ENCODE measurements at places on chromosomes 1 and 21. TPM values are rescaled to one million over a fixed set of nuclear protein-coding genes. Genes with fewer than 3 reads are reported as not detected.

TCP10L gene
- total RNA-seq, result 1.0 TPM

LCK gene
- 1.1 TPM for total RNA-seq

WDR3 gene
- 10.5 TPM for total RNA-seq

TTC39A gene
- 2.4 TPM for total RNA-seq

CDC14A gene
- 29.7 TPM for total RNA-seq

- H3K4me1 ChIP-seq, result peaks cover 25% of the 10 kb centered on the region
- H3K36me3 ChIP-seq, result no peaks in the 10 kb centered on the region
- H3K27ac ChIP-seq, result peak overlapping the region; percentile 81
- DNase-seq, result no peak
Measured at GRCh38 chr1:16112596-16113555, 39.4 kb upstream of the FAM131C start.

- no peaks in the 10 kb centered on the region for H3K4me1 ChIP-seq
- no peak overlapping the region for H3K27ac ChIP-seq
- no peaks in the 10 kb centered on the region for H3K36me3 ChIP-seq
- DNase-seq, result no peak
- no peaks in the 10 kb centered on the region for H3K27me3 ChIP-seq
- H3K4me3 ChIP-seq, result no peak overlapping the region
Measured at GRCh38 chr21:37863842-37864241, 52.4 kb downstream of the KCNJ6 start.

DNA sequence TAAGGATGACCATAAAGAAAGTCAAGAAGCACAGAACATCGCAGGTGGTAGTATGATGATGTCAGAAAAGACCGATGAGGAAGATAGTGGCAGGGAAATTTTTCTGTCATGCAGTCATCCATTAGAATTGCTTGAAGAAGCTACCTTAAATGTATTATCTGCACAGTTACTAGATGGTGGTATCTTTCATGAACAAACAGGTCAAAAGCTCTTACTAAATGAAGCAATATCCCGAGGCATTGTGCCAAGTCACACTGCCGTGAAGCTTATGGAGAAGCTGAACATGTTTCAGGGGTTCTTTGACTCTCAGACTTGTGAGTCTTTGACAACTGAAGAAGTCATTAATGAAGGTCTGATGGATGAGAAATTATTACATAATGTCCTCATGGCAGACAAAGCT is 128.8 kb downstream of the MACF1 start:
- DNase-seq, result no peak
- H3K27me3 ChIP-seq, result no peaks in the 10 kb centered on the region
- no peak overlapping the region for H3K27ac ChIP-seq
- H3K4me1 ChIP-seq, result no peaks in the 10 kb centered on the region
- no peak overlapping the region for H3K4me3 ChIP-seq
- H3K36me3 ChIP-seq, result peaks cover 2% of the 10 kb centered on the region

DNA sequence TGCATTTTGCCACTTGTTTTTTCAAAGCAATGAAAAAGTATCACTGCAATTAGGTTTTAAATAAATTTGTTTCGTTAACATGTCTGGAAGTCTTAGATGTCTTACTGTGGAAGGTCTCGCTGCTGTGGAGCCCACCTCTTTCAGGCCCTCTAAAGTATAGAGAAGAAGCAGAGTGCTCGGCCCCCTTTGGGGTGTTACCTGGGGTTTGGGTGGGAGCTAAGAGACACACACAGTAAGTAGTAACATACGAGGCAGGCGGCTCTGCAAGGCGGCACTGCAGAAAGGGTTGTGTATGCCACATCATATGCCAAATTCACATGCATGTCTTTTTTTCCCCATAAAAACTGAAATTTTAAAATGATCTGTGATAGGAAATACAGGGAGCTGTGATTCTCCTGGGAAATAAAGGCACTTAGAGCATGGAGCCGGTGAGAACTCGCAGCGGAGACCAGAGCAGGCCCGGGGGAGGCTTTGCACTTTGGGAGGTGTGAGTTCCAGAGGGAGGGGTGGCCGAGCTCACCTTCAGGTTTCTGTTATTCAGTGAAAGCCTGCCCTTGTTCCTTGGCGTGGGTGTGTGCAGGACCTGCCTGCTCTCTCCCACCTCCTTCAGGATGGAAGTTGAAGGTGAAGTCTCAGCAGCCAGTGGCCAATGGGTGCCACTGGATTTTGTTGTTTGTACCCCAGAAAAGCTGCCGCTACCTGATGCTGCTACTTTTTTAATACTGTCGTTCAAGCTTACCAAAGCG is 35.7 kb upstream of the PWP2 start:
- H3K27me3 ChIP-seq, result no peaks in the 10 kb centered on the region
- no peak overlapping the region for H3K27ac ChIP-seq
- H3K4me3 ChIP-seq, result no peak overlapping the region
- H3K4me1 ChIP-seq, result no peaks in the 10 kb centered on the region
- no peak for DNase-seq
- peaks cover 5% of the 10 kb centered on the region for H3K36me3 ChIP-seq

DNA sequence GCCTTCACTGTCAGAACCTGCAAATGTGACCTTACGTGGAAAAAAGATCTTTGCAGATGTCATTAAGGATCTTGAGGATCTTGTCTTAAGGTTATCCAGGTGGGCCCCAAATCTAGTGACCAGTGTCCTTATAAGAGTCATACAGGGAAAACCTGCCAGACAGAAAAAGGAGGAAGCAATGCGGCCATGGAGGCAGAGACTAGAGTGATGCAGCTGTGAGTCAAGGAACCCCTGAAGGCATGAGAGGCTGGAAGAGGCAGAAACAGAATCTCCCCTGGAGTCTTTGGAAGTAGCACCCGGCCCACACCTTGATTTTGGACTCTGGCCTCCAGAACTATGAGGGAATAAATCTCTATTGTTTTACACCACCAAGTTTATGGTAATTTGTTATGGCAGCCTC is 36.5 kb upstream of the DNASE2B start:
- no peak for DNase-seq
- H3K36me3 ChIP-seq, result no peaks in the 10 kb centered on the region
- H3K27me3 ChIP-seq, result no peaks in the 10 kb centered on the region
- H3K4me1 ChIP-seq, result no peaks in the 10 kb centered on the region

GRCh38 chr1:61864489-61864888 is 122.2 kb downstream of the PATJ start:
- no peak for DNase-seq
- H3K4me3 ChIP-seq, result no peak overlapping the region
- no peaks in the 10 kb centered on the region for H3K36me3 ChIP-seq

GRCh38 chr1:244297087-244297486 is 154.6 kb downstream of the ADSS2 start:
- no peaks in the 10 kb centered on the region for H3K36me3 ChIP-seq
- H3K27ac ChIP-seq, result no peak overlapping the region
- H3K27me3 ChIP-seq, result no peaks in the 10 kb centered on the region

GRCh38 chr1:17097787-17098186 is 21.5 kb downstream of the PADI2 start:
- H3K27me3 ChIP-seq, result no peaks in the 10 kb centered on the region
- DNase-seq, result no peak
- peak overlapping the region; percentile 71 for H3K27ac ChIP-seq
- no peaks in the 10 kb centered on the region for H3K36me3 ChIP-seq
- peaks cover 5% of the 10 kb centered on the region for H3K4me1 ChIP-seq

- no peak for DNase-seq
- H3K36me3 ChIP-seq, result peaks cover 74% of the 10 kb centered on the region
- H3K27ac ChIP-seq, result no peak overlapping the region
- no peaks in the 10 kb centered on the region for H3K27me3 ChIP-seq
- peaks cover 66% of the 10 kb centered on the region for H3K4me1 ChIP-seq
Measured at GRCh38 chr1:226069811-226070489, 7.4 kb downstream of the H3-3A start.

GRCh38 chr1:8373581-8374241 is 55.8 kb downstream of the SLC45A1 start:
- peak overlapping the region; percentile 54 for H3K27ac ChIP-seq
- H3K4me1 ChIP-seq, result peaks cover 97% of the 10 kb centered on the region
- DNase-seq, result no peak

DNA sequence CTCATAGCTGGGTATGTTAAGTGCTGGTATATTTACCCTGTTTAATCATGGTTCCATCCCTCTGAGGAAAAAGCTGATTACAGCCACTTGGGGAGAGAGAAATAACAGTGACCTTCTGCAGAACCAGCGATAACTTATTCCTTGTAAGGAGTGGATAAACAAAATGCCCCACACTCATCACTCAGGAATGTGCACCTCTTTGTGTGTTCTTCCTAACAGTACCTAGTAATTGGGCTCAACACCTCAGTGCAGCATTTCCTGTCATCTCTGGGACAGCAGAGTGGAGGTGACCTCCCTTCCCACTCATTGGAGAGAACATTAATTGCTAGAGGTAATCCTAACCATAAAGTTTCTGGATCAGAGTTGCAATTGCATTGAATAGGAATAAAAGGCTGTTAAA is 112.5 kb upstream of the F3 start:
- no peaks in the 10 kb centered on the region for H3K4me1 ChIP-seq
- H3K27ac ChIP-seq, result peak overlapping the region; percentile 66
- no peaks in the 10 kb centered on the region for H3K27me3 ChIP-seq
- no peak overlapping the region for H3K4me3 ChIP-seq

DNA sequence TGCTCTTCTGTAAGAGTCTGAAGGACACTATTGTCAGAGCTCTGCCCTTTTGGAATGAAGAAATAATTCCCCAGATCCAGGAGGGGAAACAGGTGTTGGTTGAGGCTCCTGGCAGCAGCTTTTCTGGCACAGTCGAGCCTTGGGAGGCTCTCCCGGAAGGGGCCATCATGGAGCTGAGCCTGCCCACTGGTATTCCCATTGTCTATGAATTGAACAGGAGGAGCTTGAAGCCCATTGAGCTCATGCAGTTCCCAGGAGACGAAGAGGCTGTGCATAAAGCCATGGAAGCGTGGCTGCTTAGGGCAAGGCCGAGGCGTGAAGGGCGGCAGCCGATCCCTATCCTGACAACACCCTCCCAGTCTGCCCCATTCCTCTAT is 26.6 kb downstream of the UBE4B start:
- H3K36me3 ChIP-seq, result no peaks in the 10 kb centered on the region
- H3K27ac ChIP-seq, result no peak overlapping the region
- DNase-seq, result no peak
- no peak overlapping the region for H3K4me3 ChIP-seq

- no peaks in the 10 kb centered on the region for H3K27me3 ChIP-seq
- H3K4me1 ChIP-seq, result peaks cover 25% of the 10 kb centered on the region
- no peak for DNase-seq
- H3K4me3 ChIP-seq, result no peak overlapping the region
Measured at GRCh38 chr1:77831976-77832711, 52.7 kb downstream of the MIGA1 start.

GRCh38 chr1:228742281-228742860 is 7.1 kb downstream of the RHOU start:
- peaks cover 57% of the 10 kb centered on the region for H3K36me3 ChIP-seq
- H3K27ac ChIP-seq, result no peak overlapping the region
- H3K27me3 ChIP-seq, result no peaks in the 10 kb centered on the region
- DNase-seq, result no peak

GRCh38 chr1:237884237-237884636 is 6.5 kb downstream of the ZP4 start:
- H3K27ac ChIP-seq, result no peak overlapping the region
- no peak overlapping the region for H3K4me3 ChIP-seq
- DNase-seq, result no peak
- no peaks in the 10 kb centered on the region for H3K4me1 ChIP-seq
- no peaks in the 10 kb centered on the region for H3K36me3 ChIP-seq
